ENCODE measurements at places on chromosomes 12 and 14.

DNA sequence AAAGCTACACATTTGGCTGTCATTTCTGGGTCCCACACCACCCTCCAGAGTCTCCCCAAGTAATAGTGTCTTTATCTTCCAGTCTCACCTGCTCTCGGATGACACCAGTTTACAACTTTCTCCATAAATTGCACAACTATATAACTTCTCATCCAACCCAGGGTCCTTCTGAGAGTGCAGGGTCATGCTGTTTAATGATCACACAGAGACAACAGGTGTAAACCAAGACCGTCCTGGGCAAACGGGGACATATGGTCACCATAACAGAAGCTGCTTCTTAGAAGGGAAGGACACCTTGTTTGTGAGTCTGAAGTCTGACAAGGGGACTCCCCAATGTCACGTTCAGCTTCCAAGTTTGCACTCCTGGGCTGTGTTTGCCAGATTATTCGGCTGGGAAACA, 74.3 kb downstream of the MAP1LC3B2 start:
- DNase-seq, result no peak

GRCh38 chr12:130847112-130847511, 8.1 kb upstream of the STX2 start:
- no peak for DNase-seq

DNA sequence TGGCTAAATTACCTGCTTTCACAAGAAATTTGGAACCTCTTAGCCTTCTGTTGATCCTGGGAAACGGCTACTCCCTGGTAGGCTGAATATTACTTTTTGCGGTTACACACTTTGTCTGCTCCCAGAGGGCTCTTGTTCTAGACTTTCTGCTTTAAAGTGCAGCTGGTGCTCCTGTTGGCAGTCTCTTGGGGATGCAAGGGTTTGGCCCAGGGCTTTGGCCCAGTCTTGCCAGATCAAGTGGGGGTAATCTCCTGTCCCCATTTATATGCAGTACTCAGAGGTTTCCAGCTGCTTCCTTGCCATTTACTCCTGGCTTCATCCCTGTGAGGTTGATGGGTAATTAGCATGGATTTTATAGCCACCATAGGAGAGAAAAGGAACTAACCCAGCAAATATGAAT, 558.2 kb upstream of the MIS18BP1 start:
- DNase-seq, result no peak

GRCh38 chr12:45879363-45879895, 110.9 kb downstream of the SCAF11 start:
- DNase-seq, result no peak

- no peak for DNase-seq
Measured at GRCh38 chr14:52834440-52834842, 43.0 kb upstream of the GNPNAT1 start.

GRCh38 chr14:73851000-73851399, 631 bp upstream of the PTGR2 start:
- no peak for DNase-seq

GRCh38 chr12:51082561-51083125, 753 bp downstream of the CSRNP2 start:
- DNase-seq, result no peak

GRCh38 chr14:30848449-30849240, 25.7 kb upstream of the COCH start:
- DNase-seq, result no peak

- DNase-seq, result no peak
Measured at GRCh38 chr12:118059341-118060191, 1.4 kb downstream of the WSB2 start.

GRCh38 chr12:66549050-66549389, 129.9 kb downstream of the GRIP1 start:
- DNase-seq, result no peak

DNA sequence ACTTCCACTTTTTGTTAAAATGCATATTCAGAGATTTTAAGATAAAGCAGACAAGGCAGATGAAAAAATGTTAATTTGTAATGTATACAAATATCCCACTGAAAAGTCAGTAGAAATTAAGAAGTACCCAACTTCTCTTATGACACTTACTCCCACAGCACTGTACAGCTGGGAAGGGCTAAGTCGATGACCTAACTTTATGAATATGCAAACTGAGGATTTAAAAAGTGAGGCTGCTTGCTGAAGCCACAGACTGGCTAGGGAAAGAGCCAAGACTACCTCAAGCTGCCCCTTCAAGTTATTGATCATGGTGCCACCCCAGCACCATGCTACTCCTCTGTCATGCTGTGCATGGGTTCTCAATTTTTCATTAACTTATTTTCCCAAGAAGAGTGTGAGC, 17.0 kb downstream of the PPM1H start:
- DNase-seq, result no peak

- DNase-seq, result no peak
Measured at GRCh38 chr14:74134484-74134883, 49.7 kb downstream of the LIN52 start.

GRCh38 chr12:1842183-1842904, 22.0 kb downstream of the LRTM2 start:
- no peak for DNase-seq

DNA sequence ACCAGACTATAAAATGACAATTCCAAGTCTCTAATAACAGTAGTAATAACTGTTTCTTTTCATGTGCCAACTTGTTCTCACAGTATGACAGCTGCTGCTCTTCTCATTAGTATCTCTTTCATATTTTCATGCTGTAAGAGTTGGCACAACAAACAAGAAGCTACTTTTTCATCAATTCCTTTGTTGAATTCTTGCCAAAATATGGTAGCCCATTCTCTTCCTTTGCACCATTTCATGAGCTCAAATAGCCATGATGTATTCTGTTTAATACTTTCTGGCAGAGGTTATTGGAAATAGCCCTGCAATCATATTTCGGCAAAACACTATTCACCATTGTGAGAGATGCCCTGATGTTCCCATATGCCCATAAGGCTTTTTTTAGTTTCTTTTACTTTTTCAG, 1100.7 kb downstream of the TRHDE start:
- no peak for DNase-seq

DNA sequence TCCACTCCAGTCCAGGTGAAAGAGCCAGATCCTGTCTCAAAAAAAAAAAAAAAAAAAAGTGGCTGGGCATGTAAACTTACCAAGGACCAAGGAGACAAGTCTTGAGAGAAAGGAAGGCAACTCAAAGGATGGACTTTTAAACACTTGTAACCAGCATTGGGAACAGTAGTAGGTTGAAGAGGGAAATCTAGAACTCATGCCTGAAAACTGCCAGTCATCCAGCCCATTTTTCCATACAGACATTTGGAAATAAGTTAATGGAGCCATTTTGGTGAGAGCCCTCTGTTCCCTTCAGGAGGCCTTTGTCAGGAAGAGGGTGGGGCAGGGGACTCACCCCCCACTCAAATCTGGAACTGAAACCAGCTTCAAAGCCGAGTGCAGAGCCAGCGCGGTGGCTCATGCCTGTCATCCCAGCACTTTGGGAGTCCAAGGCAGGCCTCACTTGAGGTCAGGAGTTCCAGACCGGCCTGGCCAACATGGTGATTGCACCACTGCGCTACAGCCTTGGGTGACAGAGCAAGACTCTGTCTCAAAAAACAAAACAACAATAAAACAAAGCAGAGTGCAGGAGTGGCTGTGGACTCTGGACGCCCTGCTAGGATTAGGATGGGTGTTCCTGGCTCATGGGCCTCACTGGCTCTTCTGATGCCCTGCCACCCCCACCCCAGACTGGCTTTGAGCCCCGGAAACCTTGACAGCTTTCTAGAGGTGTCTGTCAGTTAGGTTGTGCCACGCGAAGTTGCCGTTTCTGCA, 1.6 kb upstream of the MLXIP start:
- DNase-seq, result peak; percentile 42

- no peak for DNase-seq
Measured at GRCh38 chr14:64733899-64734298, 29.7 kb downstream of the PLEKHG3 start.

GRCh38 chr14:35416108-35416750, 11.7 kb upstream of the NFKBIA start:
- peak; percentile 55 for DNase-seq

DNA sequence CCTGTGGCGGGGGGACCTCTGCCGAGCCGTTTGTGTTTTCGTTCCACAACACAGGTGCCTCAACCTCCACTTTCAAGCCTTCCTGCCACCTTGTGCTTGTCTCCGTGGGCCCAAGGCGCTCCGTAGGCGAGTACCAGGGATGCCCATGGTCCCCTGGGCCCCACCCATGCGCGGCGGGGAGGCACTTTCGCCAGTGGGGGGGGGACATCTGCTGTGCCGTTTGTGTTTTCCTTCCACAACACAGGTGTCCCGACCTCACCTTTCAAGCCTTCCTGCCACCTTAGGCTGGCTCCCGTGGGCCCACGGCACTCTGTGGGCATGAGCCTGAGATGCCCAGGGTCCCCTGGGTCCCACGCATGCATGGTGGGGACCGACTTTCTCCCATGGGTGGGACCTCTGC, 335.9 kb downstream of the ALG10 start:
- DNase-seq, result no peak

GRCh38 chr12:125330645-125331341, 265.6 kb downstream of the AACS start:
- DNase-seq, result no peak

- no peak for DNase-seq
Measured at GRCh38 chr12:9948606-9949296, 16.6 kb upstream of the CLEC2A start.

GRCh38 chr12:106280106-106280505, 22.4 kb upstream of the TCP11L2 start:
- no peak for DNase-seq
